Inflammatory macrophage (primary cell): ENCODE measurements at places on chromosomes 6 and 20.

- DNase-seq = no peak
Measured at GRCh38 chr6:24824142-24824938, 25.6 kb upstream of the ARMH2 start.

DNA sequence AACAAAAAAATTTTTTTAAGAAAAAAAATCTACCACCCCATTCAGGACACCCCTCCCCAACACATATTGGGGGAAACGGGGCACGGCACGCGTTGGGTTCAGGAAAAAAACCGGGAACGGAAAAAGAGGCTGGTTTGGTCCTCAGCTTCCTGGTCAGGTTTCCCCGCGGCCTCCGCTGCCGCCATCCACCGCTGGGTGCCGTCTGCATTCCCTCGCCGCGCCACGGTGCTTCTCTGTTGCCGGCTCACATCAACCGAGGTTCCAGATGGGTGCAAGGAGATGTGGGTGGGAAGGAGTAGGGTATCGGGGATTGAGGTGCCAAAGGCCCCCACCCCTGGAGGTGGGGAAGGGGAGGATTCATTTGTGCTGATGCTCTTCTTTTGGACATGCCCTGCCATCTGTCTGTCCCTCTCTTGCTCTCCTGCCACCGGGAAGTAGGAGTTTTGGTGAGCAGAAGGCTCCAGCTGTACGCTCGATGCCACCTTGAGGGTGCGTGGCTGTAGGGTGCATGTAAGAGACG, 5.8 kb downstream of the MCCD1 start:
- no peak for DNase-seq

DNA sequence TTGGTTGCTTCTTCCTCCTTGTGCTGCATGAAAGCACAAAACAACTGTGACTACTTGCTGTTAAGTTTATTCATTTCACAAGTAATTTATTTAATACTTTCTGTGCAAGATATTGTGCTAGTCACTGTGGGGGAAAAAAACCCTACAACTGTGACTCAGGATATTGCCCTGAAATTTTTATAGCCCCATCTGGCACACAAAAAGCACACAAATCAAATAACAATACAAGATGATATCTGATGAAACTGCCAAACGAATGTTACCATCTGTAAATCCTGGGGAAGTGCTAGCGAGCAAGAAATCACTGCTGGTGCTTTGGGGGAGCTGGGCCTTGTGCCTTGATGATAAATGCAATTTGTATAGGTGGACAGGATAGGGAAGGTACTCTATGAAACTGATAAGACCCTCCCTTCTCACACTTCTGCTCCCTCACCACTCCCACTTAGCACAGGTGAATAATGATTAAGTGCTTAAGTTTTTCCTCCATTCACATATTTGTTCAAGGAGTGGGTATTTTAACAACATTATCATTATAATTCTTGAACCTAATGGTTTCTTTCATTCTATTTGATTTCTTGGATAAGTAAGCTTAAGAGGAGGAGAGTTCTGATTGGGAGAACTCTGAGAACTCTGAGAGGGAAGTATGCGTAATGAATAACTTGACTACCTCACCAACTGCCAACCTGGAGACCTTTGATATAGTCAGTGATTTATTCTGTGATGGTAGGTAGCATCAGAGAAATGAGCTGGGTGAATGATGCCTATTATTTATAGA, 115.3 kb downstream of the RTN4IP1 start:
- peak; percentile 22 for DNase-seq

DNA sequence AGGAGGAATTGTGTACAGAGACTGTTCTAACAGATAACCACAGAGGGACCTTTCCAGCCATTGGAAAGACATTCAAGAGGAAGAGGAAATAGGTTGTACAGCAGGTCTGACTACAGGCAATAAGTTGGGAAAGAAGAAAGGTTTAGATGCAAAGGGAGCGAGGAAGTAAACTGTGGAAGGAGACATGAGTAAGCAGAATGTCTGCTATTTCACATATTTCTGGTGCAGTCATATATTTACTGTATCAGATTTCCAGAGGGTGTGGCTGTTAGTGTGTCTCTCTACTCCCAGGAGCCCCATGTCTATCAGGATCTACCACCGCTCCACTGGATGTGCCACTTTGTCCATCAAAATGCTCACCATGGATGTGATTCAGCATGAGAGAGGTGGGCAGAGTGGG, 25.9 kb downstream of the MRS2 start:
- peak; percentile 22 for DNase-seq

GRCh38 chr20:5039255-5039657, 37.9 kb upstream of the SLC23A2 start:
- DNase-seq = no peak

- DNase-seq = no peak
Measured at GRCh38 chr20:24791953-24792352, 157.1 kb upstream of the CST7 start.

GRCh38 chr6:122669868-122670267, 59.7 kb downstream of the PKIB start:
- DNase-seq = no peak

- no peak for DNase-seq
Measured at GRCh38 chr20:34180460-34181120, 60.6 kb upstream of the ASIP start.
